ENCODE measurements at places on chromosomes 2 and 18.

GRCh38 chr2:185335879-185336278 is 402.7 kb upstream of the FSIP2 start:
- no peak for DNase-seq

- DNase-seq = no peak
Measured at GRCh38 chr2:147174824-147175254, 670.0 kb upstream of the ACVR2A start.

GRCh38 chr2:3131636-3132326 is 245.8 kb downstream of the EIPR1 start:
- no peak for DNase-seq

DNA sequence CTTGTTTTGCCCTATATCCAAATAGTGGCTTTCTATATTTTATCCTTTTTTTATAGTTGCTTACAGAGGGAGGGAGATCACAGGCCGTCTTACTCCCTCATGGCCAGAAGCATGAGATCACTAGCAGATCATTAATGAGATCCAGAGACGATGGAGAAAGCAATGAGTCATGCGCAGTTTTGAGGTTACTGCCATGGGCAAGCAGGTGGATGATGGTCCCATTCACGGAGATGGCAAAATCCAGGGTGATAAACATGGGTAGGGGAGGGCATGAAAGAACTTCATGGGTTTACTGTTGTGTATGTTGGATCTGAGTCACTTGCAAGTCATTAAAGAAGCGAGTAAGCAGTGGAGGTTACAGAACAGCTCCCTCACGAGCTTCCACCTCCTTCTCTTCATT is 60.4 kb downstream of the C18orf63 start:
- DNase-seq = no peak

- DNase-seq = peak; percentile 77
Measured at GRCh38 chr2:99680946-99681345, 191.1 kb upstream of the REV1 start.

GRCh38 chr2:120503206-120503792 is 157.4 kb downstream of the INHBB start:
- DNase-seq = no peak

- no peak for DNase-seq
Measured at GRCh38 chr2:25056098-25056821, 14.4 kb downstream of the EFR3B start.

DNA sequence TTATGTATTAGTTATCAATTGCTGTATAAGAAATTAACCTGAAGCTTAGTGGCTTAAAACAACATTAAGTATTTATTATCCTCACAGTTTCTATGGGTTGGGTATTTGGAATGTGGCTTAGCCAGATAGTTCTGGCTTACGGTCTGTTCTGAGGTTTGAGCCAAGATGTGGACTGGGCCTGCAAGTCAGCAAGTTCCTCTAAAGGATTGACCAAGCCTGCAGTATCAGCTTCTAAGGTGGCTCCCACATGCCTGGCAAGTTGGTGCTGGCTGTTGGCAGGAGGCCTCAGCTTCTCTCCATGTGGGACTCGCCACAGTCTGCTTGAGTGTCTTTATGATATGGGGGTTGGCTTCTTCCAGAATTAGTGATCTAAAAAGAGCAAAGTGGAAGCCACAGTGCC is 45.0 kb upstream of the TCF4 start:
- DNase-seq = peak; percentile 40

DNA sequence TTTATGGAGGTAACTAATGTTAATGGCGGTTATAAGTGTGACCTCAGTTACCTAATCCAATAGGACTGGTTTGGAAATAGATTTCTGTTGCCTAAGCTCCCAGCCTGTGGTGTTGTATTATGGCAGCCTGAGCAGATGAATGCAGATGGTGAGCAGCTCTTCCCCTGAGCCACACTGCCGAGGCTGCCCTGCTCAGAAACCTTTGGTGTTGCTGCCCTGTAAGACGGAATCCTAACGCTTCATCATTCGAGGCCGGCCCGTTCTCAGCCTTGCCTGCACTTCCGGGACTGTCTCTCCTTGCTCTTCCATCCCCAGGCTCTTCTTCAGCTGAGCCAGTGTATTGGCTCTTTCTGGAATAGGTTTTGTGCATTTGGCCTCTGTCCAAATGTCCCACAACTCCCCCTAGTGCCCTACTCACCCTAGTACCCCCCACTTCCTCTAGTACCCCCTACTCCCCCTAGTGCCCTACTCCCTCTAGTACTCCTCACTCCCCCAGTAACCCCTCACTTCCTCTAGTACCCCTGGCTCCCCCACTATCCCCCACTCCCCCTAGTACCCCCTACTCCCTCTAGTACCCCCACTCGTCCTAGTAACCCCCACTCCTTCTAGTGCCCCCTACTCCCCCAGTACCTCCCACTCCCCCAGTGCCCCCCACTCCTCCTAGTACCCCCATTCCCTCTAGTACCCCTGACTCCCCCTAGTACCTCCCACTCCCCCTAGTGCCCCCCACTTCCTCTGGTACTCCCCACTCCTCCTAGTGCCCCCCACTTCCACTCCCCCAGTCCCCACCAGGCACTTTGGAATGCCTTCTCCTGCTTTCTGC is 106.0 kb upstream of the TAF1B start:
- DNase-seq = peak; percentile 35

DNA sequence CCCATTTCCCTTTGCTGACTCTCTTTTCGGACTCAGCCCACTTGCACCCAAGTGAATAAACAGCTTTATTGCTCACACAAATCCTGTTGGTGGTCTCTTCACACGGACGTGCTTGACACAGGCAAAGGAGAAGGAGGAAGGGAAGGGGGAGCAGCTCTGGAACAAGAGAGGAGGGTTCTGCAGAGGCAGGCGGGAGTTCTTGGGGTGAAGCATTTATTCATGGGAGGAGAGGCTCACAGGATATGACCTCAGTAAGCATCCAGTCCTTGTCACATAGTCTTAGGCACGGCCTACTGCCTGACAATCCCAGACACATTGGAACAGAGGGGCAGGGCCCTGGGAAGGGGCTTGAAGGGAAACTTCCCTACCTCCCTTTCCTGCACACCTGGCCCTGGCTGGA is 171.7 kb upstream of the HS6ST1 start:
- DNase-seq = no peak

- DNase-seq = peak; percentile 7
Measured at GRCh38 chr2:55518841-55519165, 715 bp upstream of the CFAP36 start.

GRCh38 chr18:60838677-60839076 is 466.1 kb upstream of the MC4R start:
- peak; percentile 20 for DNase-seq

- no peak for DNase-seq
Measured at GRCh38 chr18:9453283-9453682, 22.0 kb upstream of the RALBP1 start.

DNA sequence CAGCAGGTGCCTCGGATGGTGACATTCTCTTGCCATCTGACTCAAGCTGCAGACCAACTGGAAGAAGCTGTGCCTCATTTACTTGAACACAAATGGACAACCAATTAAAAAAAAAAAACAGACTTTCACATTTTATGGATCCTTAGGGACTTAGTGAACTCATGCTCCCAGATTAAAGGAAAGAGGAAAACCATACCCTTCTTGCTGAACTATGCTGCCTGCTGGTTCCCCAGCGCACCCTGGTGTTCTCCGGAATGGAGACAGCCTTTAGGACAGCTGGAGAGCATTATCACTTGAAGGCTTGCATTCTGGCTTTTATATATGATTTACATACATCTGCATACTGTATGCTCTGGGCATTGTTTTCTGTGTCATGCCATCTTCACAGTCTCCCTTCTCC is 370.7 kb downstream of the SLC4A3 start:
- no peak for DNase-seq

DNA sequence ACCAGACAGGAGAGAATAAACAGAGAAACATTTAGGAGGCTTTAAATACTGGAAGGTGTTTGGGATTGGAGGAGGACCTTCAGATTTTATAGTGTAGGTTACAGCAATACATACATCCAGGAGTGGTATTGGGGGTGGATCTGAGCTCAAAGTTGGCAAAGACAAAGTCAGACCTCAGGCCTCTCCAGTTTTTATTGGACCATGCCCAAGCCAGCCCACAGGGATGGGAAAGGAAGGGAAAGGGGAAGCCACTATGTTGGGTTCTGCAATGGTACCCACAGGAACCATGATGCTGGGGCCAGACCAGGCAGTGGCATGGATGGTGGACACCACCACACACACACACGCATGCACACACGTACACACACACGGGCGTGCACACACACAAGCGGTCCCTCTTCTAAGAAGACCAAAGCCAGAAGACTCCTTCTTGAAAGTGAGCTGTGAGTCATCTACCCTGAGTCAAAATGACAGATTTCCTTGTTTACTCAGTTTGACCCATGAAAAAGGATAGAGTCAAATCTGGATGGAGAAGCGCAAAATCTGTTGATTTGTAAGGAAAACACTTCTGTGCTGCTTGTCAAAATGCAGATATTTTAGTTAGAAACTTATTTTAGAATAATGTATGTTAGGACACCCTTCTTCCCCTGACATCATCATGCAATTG is 87.9 kb downstream of the TRABD2A start:
- peak; percentile 22 for DNase-seq

DNA sequence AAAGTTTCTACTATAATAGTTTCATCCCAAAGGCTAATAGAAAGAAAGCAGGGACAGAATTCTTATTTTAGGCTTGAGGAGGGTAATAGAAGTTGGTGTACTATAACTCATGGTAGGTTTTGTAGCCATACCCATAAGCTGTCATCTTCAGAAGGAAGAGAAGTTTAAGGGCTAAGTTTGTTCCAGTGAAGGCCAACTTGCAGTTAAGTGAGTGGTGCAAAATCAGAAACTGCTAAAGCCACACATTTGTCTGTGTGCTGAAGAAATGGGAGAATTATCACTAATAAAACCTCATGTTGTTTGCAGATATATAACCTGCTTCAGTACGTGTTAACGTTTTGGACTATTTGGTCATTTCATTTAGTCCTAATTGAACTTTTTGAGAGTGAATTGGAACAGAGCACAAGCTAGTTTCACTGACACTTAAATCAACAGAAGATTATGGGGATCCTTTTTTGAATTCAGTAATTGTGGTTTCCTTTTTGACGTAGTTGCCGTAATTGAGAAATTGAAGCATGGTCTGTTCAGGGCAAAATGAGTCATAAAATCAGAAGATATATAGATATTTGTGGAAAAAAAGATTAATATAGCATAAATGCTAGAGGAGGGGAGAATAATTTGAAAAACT is 69.1 kb downstream of the PHLPP1 start:
- DNase-seq = peak; percentile 63

DNA sequence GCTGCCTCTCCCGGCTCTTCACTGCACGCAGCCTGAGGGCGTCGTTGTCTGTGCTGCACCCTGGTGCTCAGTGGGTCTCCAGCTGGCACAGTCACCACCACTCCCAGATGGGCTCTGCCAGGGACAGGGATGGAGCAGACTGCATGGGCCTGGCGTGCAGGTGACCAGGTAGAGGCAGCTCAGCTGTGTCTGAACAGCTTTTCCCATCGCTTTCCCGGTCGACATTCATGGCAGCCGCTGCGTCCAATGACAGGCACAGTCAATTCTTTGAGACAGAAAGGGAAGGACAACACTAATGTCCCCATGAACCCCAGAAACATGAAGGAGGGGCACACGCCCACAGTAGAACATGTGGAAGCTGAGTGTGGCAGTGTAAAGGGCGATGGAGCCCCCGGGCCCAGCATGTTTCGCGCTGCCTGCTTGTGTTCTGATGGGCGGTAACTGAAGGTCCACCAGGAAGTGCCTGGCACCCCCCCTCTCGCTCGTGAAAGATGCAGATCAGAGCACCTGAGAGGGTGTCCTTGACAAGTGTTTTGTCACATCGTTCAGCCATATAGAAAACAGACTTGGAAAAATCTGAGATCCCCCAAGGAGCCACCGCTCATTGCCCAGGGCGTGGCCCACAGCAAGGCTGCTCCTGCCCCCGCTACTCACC is 122.4 kb downstream of the NFATC1 start:
- DNase-seq = no peak

DNA sequence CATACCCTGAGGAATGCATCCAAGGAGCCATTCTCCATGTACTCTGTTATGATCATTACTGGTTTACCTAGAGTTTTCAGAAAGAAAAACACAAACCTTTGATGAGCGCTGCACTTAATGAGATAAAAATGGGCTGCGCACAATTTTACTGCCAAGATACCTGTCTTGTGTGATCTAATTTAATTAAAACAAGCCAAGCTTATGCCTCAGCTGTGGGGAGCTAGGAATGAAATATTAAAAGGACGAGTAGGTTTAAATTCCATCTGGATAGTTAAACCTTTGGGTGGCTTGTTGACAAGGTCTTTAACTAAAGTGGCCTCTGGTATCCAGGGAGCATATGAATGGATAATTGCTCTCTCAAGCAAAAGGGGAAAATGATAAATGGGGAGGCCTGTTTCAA is 135.0 kb downstream of the EPHA4 start:
- DNase-seq = no peak

GRCh38 chr2:180604077-180604476 is 376.3 kb upstream of the UBE2E3 start:
- DNase-seq = no peak

GRCh38 chr2:138723196-138723987 is 56.8 kb downstream of the NXPH2 start:
- no peak for DNase-seq

- no peak for DNase-seq
Measured at GRCh38 chr2:37585295-37585908, 86.0 kb downstream of the CDC42EP3 start.

DNA sequence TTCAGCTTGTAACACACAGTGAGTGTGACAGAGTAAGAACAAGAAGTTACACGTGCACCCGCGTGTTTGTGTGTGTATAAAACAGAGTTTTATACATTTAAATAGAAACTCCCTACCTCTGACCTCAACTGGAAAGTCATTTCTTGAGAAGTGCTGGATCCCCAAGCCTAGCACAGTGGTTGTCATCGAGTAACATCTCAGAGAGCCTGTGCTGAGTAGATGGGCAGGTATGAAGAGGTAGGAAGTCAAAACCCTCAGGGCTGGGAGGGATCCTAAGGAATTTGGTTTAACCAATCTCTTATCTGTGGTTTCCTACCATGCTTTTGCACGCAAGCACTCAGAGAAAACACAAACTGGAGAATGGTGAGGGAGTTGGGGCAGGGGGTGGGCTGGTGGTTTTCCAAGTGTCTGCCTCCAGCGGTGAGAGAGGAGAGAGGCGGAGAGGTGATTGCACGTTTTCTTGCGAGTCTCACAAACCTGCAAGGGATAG is 9.2 kb downstream of the ACOXL start:
- DNase-seq = no peak

DNA sequence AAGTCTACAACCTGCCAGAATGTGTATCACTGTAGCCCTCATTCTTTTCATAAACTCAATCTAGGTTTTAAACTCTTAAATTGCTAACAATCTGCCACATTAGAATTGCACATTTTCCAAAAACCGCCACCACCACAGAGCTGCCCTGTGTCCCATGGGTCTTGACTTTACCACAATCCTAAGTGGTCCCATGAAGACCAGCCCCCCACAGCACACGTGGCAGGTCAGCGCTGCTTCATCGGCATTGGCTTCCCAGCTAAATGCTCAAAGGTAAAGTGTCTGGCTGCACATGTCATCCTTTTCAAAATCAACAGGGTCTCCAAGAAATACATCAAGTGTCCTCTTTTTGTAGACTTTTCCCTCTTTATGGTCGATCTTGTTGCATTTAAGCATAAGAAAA is 2.4 kb downstream of the TBC1D8 start:
- no peak for DNase-seq

Data from astrocyte of the spinal cord (primary cell).